ENCODE measurements at places on chromosomes 6 and 20.
A peak's percentile ranks its signal among the peaks of the same experiment; 100 is the strongest.

DNA sequence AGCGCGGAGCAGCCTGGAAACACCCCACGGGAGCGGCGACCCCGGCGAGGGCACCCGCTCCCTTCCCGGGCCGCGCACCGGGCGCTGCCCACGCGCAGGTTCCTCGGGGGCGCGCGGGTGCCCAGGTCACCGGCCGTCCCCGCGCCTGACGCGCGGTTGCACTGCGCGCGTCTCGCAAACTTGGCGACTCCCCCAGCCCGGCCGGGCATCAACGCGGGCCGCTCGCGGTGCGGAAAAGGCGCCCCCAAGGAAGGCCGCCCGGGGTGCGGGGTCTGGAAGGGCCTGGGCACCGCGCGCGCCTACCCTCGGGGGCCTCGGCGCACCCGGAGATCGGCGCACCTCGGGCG is 555 bp upstream of the ZBTB46 start:
- DNase-seq: no peak

- no peak for DNase-seq
These were observed 615.4 kb downstream of the MAFB start for GRCh38 chr20:40073535-40074111.

- no peak for DNase-seq
These were observed 431.8 kb downstream of the PREX1 start for GRCh38 chr20:48395816-48396546.

- DNase-seq: no peak
These were observed 15.3 kb upstream of the SMLR1 start for GRCh38 chr6:130811932-130812331.

- DNase-seq: no peak
These were observed 110.4 kb downstream of the MYB start for GRCh38 chr6:135291288-135292076.

- DNase-seq: no peak
These were observed 19.6 kb upstream of the FERMT1 start for GRCh38 chr20:6142348-6142993.

DNA sequence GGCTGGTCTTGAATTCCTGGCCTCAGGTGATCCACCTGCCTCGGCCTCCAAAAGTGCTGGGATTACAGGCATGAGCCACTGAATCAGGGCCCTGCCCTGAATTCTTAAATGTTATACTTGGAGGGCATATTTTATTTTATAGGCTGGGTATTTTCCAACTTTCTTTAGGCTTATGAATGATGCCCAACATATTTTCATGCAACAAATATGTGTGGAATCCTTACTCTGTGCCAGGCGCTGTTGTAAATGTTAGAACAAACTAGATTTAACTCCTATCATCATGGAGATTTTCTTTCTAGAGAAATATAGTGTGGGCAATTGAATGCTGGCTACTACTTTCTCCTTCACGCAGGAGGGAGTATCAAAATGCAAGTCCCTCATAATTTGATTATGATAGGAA is 71.2 kb downstream of the SAMD5 start:
- no peak for DNase-seq

- DNase-seq: no peak
These were observed 378 bp upstream of the LAMA2 start for GRCh38 chr6:128882560-128882959.

DNA sequence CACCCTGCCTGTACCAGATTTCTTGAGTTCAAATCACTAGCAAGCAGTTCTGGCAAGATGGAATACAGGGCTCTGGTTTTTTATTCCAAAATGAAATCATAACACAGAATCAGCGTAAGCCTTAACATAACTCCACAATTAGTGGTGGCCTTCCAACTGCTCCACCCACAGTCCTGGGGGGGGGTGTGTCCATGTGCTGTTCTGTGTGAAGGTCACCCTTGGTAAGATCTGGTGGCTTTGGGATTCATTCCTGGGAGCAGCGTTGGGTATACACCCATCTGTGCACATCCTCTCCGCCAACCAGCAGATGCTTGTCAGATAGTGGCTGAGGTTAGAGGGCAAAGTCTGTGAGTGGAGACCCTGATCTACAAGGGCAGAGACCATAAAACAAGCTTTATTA is 49.9 kb upstream of the CD83 start:
- DNase-seq: no peak

GRCh38 chr20:40758790-40759189 is 69.8 kb upstream of the MAFB start:
- no peak for DNase-seq

DNA sequence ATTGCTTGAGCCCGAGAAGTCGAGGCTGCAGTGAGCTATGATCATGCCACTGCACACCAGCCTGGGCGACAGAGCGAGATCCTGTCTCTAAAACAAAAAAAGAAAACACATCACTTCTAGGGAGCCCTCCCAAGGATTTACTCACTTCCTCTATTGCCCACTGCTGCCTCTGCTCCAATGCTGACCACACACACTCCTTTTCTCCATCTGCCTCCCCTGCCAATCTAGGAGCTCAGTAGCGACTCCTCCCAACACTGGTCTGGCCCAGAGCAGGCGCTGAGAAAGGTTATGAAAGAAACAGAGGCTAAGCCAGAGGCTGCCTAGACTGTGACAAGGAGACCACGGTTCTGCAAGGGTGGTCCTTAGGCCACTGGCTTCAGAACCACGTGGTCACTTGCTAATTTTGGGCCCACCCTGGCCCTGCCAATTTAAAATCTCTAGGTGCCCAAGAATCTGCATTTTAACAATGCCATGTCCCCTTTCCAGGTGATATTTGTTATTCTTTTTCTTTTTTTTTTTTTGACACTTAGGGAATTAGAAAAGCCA is 1.3 kb upstream of the E2F1 start:
- no peak for DNase-seq

DNA sequence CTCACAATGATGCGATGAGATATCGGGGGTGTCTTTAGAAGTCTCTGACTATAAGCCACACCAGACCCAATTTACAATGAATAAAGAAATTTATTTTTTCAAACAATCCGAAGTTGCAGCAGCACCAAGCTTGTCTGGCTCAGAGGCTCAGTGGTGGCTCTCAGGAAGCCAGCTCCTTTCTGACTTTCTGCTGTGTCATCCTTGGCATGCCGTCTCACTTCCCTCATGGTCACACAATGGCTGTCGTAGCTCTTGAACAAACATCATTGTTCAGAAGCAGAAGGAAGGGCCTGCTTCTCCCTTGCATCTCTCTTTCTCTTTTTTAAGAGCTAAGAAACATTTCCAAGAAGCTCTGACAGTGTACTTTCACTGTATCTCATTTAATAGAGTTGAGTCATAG is 299.0 kb downstream of the DOK5 start:
- DNase-seq: no peak

DNA sequence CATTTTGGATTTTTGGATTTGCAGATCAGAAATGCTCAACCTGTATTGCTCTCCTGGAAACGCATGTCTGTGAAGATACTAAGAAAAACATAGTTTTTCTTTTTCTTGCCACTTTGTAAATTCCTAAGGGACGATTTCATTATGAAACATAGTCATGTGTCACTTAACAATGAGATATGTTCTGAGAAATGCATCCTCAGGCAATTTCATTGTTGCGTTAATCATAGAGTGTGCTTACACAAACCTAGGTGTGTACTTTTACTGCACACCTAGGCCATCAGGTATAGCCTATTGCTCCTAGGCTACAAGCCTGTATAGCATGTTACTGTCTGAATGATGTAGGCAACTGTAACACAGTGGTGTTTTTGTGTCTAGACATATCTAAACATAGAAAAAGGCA is 13.4 kb upstream of the THEMIS start:
- DNase-seq: no peak

DNA sequence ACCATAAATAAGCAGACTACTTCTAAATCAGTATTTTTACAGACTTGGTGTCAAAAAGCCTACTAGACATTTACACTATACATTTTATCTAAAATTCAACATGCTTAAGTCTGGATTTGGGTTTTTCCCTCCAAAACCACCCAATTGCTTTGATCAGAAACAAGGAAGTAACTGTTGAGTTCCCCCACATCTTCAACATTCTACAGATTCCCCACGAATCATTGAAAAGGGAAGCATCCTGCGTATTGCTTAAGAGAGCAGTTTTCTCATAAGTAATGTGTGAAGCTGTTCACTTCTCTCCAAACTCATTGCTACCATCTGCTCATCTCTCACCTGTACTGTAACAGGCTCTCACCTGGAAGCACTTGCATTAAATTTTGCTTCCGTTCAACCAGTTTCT is 36.4 kb upstream of the RNF144B start:
- no peak for DNase-seq

- peak; percentile 88 for DNase-seq
These were observed 28.2 kb upstream of the KCNB1 start for GRCh38 chr20:49510562-49511122.

DNA sequence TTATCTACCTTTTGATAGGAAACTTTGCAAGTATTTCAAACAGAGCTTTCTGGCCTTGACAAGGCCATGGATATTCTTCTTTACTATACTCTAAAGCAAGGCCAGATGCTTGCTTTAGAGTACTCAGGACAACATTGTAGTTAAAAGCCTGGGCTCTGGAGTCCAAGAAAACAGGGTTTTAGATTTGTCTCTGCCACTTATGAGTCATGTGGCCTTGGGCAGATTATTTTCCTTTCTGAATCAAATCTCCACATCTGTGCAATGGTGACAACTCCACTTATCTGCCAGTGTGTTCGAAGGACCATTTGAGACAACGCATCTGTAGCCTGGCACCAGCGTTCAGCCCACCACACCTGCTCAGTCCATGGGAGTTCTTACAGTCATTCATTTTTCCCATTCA is 265.9 kb upstream of the RIN2 start:
- no peak for DNase-seq

- no peak for DNase-seq
These were observed 2.1 kb upstream of the ECHDC1 start for GRCh38 chr6:127345521-127345920.

DNA sequence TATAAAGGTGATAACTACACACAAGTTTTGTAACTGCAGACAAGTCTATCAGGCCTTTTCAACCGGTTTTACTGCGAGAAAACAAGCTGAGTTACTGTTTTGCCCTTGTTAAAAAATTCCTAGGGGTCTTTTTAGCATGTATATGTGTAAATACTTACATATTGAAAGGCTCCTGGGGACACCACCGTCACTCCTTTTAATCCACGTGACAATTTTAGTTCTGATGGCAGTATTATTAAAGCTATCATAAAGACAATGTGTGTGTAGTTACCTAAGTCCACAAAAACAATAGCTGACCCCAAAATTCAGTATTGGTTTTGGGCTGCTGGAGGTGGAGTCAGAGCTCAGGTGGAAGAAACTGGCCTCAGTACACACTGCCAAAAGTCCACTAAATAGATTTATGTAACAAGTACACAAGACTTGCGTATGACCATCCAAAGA is 41.3 kb upstream of the HFE start:
- DNase-seq: no peak

GRCh38 chr20:59158673-59159072 is 4.9 kb upstream of the ZNF831 start:
- DNase-seq: peak; percentile 18

GRCh38 chr6:29925321-29925720 is 17.0 kb upstream of the HLA-A start:
- DNase-seq: no peak

DNA sequence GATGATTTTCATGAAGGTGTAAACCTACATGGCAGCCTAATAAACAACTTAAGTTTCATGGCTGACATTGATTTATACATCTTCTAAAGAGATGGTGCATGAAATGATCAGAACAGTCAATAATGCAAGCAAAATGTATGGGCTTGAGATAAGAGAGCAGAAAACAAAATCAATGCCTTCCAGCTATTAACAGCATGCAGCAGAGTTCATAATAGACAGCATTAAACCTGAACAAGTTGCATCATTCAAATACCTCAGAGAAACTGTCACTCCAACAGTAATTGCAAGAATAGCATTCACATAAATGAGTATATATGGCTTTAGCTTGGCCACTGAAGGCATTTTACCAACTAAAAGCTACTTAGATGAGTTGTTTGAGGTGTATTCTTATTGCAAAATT is 319.6 kb upstream of the ARID1B start:
- no peak for DNase-seq

- no peak for DNase-seq
These were observed 299.1 kb upstream of the KCNQ5 start for GRCh38 chr6:72322771-72323170.

- no peak for DNase-seq
These were observed 49.8 kb downstream of the HNF4A start for GRCh38 chr20:44405257-44405656.

- no peak for DNase-seq
These were observed 63.7 kb downstream of the SH3BGRL2 start for GRCh38 chr6:79694623-79695343.

DNA sequence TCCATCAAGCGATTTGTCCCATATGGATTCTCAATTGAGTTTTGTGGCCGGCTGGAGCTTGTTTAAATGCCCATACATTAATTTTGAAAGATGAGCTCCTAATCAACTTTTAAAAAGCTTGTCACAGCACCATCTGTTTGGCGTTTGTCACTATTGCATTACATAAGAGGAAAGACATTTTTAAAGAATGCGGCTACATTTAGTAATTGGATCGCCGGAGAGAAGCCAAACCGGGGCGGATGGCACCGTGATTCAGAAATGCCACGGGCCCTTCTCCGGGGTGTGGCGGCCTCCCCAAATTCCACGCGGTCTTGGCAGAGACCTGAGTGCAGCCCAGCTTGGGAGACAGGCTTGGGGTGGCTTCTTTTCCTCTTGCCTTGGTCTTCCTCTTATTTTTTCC is 67.7 kb upstream of the ZNFX1 start:
- DNase-seq: no peak

DNA sequence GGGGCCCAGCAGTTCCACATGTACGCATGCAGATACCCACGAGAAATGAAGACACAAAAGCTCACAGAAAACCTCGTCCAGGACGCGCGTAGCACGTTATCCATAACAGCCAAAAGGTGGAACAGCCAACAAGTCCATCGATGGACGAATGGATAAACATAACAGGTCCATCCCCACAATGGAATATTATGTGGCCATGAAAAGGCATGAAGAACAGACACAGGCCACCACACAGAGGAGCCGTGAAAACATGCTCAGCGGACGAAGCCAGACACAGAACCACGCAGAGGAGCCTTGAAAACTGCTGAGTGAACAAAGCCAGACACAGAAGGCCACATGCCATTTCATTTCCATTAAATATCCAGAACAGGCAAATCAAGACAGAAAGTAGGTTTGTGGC is 38.0 kb downstream of the SLC2A4RG start:
- no peak for DNase-seq

- peak; percentile 94 for DNase-seq
These were observed at the start of gene TOMM34 for GRCh38 chr20:44960103-44960852. Gene TOMM34 (minus strand): TSS chr20:44960397. CDS start chr20:44960333, 64 bp downstream.

- DNase-seq: peak; percentile 18
These were observed 92.6 kb upstream of the SLC22A23 start for GRCh38 chr6:3549314-3549940.

DNA sequence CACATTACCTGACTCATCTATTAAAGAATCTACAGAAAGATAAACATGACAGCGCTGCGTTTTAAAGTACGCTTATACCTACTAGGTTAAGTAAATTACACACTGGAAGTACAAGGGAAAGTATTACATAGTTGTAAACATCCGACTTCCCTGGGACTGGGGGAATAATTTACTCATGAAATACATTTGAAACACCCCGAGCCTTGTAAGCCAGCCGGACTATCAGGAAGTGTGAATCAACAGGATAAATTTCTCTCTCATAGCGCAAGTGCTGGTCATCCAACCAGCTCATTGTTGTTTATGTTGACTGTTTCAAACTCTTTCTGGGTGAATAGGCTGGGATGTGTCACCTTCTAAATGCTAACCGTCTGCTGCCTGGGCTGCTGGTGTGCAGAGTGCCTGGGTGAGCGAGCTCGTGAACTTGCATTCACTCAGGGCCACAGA is 4.9 kb downstream of the BMP6 start:
- DNase-seq: no peak

GRCh38 chr20:57566399-57566798 is 5.5 kb downstream of the PCK1 start:
- DNase-seq: no peak

- DNase-seq: peak; percentile 86
These were observed 4.2 kb upstream of the NTSR1 start for GRCh38 chr20:62704341-62704948.
